ENCODE measurements at places on chromosomes 3 and 15. TPM values are rescaled to one million over a fixed set of nuclear protein-coding genes. Genes with fewer than 3 reads are reported as not detected.
A peak's percentile ranks its signal among the peaks of the same experiment; 100 is the strongest.

- no peak for DNase-seq
- H3K4me1 ChIP-seq = peaks cover 5% of the 10 kb centered on the region
- H3K27me3 ChIP-seq = no peaks in the 10 kb centered on the region
- H3K27ac ChIP-seq = peak overlapping the region; percentile 24
- no peak overlapping the region for H3K4me3 ChIP-seq
Measured at GRCh38 chr3:36876181-36876936, 68.5 kb downstream of the TRANK1 start.

Gene CAV3
- 1.1 TPM for total RNA-seq

DNA sequence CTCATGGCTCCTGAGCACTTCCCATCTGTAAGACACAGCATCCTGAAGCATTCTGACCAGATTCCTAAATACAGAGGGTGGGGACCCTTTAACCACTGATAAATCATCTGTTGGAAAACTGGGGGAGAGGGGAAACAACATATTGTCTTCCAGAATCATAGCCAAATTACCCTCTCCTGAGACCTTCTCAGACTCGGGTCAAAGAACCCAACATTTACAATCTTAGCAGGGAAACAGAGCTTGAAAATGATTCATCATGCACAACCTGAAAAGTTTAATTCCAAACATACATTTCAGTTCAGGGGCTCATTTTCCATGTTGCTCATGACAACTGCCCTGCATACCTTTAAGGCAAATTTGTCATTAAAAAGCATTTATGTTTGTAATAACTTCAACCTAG, 48.5 kb upstream of the TSPAN3 start:
- H3K27ac ChIP-seq = no peak overlapping the region
- H3K4me1 ChIP-seq = peaks cover 5% of the 10 kb centered on the region
- no peak for DNase-seq
- no peaks in the 10 kb centered on the region for H3K27me3 ChIP-seq
- H3K36me3 ChIP-seq = peaks cover 5% of the 10 kb centered on the region

DNA sequence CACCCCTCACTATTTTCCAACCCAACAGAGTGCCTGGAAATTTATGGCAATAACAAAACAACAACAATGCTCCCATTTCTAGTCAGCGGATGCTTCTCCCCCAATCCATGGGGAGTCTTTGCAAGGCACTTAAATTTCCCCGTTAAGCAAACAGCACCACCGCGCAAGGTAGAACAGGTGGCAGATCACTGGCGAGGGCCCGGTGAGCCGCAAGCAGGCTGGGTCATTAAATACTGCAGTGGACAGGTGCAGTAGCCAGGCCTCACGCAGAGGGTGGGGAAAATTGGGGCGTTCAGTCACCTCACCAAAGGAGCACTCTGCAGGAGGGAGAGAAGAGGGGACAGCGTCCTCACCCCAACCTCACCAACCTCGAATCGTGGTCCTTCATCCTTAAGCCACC, 147.5 kb downstream of the NTRK3 start:
- no peaks in the 10 kb centered on the region for H3K4me1 ChIP-seq
- no peak overlapping the region for H3K4me3 ChIP-seq
- no peak for DNase-seq
- H3K27ac ChIP-seq = no peak overlapping the region
- no peaks in the 10 kb centered on the region for H3K27me3 ChIP-seq

Gene GABRR3
- total RNA-seq = not detected

Gene MCF2L2
- total RNA-seq = 1.6 TPM

DNA sequence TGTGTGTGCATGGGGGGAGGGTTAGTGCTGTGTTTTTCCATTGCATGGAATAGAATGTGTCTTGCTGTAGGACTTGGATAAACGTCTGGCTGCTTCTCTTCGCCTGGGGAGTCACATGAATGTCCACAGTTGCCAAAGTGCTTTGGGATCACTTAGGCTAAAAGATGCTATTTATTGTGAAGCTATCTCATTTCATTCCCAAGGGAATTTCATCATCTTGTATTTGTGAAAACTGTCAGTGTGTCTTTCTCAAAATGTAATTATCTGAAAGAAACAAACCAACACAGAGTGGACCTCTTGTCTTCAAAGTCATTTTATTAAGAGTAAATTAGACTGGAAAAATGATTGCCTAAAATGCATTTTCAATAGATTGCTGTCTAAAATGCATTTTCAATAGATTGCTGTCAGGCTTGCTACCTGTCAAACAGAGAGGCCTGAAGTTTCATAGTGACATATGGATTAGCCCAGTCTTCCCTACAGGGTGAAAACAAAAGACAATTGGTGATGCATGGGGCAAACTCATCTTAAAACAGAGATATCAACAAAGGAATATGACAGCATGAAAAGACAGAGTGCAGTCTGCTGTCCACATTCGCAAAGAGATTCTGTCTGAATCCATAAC, 117.1 kb upstream of the GOLIM4 start:
- no peaks in the 10 kb centered on the region for H3K36me3 ChIP-seq
- no peak overlapping the region for H3K27ac ChIP-seq
- no peaks in the 10 kb centered on the region for H3K4me1 ChIP-seq
- no peak for DNase-seq
- no peaks in the 10 kb centered on the region for H3K27me3 ChIP-seq
- H3K4me3 ChIP-seq = no peak overlapping the region

- DNase-seq = peak; percentile 75
- no peak overlapping the region for H3K27ac ChIP-seq
- no peaks in the 10 kb centered on the region for H3K27me3 ChIP-seq
- peaks cover 9% of the 10 kb centered on the region for H3K4me1 ChIP-seq
- H3K4me3 ChIP-seq = peak overlapping the region; percentile 9
Measured at GRCh38 chr3:192892981-192893700, 24.5 kb downstream of the MB21D2 start.

GRCh38 chr3:69058180-69058946, 6.2 kb upstream of the TMF1 start:
- no peaks in the 10 kb centered on the region for H3K4me1 ChIP-seq
- no peaks in the 10 kb centered on the region for H3K27me3 ChIP-seq
- H3K27ac ChIP-seq = no peak overlapping the region
- no peak overlapping the region for H3K4me3 ChIP-seq

GRCh38 chr15:82133251-82133650, 87.4 kb upstream of the MEX3B start:
- H3K4me3 ChIP-seq = no peak overlapping the region
- DNase-seq = no peak
- no peaks in the 10 kb centered on the region for H3K27me3 ChIP-seq
- peaks cover 45% of the 10 kb centered on the region for H3K36me3 ChIP-seq
- H3K4me1 ChIP-seq = no peaks in the 10 kb centered on the region
- H3K27ac ChIP-seq = no peak overlapping the region

Gene EOMES
- 0.89 TPM for total RNA-seq

DNA sequence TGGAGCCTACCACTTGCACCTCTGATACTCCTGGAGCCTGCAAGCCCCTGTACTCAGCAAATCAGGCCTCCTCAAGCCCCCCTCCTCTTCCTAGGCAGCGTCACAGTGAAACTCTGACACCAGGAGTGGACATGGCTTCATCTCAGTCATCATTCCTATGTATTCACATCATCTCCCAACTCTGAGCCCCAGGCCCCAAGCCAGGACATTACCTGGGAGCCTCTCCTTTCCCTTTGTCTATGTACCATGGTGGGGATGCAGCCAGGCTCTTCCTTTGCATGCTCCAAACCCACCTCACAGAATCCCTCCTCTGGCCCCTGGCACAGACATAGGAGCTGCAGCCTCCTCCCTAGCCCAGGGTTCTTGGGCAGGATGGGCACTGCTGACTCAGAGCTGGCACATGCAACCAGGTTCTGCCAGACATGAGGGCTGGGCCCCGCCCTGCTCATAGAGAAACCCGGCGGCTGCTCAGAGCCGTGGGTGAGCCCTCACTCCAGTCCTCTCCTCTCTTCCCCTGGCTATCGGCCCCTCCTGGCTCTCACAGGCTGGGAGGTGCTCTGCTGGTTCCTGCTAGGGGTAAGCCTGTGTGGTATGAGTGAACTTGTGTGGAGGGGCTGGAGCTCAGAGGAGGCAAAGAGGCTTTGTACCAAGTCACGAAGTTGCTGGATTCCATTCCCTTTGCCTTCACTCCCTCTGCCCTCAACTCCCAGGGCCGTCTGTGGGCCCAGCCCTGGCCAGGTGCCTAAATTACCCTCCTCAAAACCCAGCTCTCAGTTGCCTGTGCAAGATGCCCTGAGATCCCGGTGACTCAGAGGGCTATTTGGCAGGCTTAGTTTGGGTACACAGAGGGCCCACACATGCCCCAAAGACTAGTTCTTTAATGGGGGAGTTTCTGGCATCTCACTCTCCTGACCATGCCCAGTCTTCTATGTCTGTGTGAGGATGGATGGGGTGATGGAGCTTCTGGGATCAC, 1.9 kb upstream of the PLCD1 start:
- H3K4me1 ChIP-seq = peaks cover 17% of the 10 kb centered on the region
- DNase-seq = peak; percentile 90
- peaks cover 7% of the 10 kb centered on the region for H3K27me3 ChIP-seq

All from upper lobe of left lung (tissue), 6 donors.